ENCODE measurements at places on chromosomes 7 and 10.

DNA sequence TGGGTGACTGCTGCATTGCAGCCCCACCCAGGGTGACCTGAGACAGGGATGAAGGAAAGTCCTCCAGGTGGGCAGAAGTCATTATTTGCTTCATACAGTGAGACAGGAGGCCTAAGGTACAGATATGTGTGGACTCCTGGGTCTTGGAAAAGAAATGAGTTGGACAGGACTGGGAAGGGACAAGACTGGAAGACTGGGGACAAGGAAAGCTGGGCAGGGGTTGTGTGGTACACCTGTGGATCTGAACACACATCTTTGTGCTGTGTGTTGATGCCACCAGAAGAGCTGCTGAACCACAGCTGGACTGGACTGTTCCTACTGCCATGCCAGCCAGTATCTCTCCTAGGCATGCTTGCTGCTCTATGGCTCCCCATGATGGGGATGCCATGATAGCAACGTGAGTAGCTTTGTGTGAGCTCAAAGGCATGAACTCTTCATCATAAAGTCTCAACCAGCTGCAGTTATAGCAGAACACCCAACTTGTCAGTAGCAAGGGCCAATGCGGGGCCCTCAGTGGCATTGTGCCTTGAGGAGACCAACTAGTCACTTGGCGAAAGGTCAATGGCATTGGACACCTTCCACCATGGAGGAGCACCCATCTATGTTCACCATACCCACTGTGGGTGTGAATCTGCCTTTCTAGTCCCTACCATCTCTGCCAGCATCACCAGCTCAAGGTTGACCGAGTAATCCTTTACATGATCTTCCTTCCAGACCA, 76.0 kb upstream of the GRB10 start:
- no peak for DNase-seq

DNA sequence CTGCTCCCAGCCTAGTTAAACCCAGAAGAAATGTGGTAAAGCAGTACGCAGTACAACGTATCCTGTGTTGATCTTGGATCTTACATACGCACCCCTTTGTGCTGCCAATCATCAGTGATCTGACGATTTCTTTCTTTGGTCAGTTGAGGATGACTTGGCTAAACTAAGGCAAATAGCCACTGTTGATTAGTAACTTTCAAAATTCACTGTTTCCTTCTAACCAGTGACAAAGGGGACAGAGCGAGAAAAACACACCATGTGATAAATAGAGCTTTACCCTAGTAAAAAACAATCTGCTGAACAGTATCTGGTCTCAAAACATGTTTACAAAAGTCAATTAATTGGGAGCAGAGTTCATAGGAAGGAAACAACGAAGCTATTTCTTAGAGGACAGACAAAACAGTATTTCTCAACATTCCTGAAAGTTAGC, 123.2 kb upstream of the RAB18 start:
- DNase-seq, result no peak

DNA sequence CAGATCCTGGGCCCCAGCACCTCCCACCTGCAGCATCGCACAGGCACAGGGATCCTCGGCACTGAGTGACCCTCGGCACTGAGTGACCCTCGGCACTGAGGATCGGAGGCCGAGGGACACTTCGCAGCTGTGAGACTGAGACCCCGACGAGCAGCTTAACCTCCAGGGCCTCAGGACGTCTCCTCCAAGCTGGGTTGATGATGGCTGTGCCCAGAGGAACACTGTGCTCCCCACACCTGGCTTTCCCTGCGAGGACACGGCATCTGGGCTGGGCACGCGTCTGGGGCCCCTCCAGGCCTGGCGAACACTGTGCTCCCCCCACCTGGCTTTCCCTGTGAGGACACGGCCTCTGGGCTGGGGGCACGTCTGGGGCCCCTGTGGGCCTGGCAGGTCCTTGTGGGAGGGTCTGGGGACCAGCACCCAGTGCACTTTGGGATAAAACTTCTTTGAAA, 158.3 kb upstream of the PPP2R2D start:
- no peak for DNase-seq

GRCh38 chr7:122082670-122083069, 61.4 kb downstream of the AASS start:
- no peak for DNase-seq

- DNase-seq, result no peak
Measured at GRCh38 chr7:92075455-92076158, 58.7 kb downstream of the CYP51A1 start.

- DNase-seq, result no peak
Measured at GRCh38 chr10:118778727-118779126, 24.0 kb upstream of the CACUL1 start.

- no peak for DNase-seq
Measured at GRCh38 chr7:122054393-122054792, 89.7 kb downstream of the AASS start.

DNA sequence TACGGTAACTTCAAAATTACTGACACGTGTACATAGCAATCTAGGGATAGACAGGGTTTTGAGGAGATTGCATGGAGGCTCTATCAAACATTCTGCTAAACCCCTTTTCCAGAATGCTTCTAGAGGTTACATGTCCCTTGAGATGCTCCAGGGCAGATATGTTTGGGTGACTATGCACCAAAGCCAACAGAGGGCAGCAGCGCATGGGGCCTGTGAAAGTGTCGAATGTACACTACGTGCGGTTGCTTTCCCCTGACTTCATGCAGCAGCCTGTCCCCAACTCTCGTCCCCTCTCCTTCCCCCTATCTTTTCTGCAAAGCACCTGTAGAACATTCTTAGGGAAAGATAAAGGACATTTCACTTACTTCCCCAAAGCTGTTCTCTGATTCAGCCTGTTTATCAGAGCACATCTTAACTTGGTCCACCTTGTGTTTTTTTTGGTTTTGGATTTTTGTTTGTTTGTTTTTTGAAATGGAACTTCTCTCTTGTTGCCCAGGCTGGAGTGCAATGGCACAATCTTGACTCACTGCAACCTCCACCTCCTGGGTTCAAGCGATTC, 90.2 kb downstream of the UBE3C start:
- DNase-seq, result no peak

Data from GM06990 (cell line).